ENCODE measurements at places on chromosomes 7 and 10.

DNA sequence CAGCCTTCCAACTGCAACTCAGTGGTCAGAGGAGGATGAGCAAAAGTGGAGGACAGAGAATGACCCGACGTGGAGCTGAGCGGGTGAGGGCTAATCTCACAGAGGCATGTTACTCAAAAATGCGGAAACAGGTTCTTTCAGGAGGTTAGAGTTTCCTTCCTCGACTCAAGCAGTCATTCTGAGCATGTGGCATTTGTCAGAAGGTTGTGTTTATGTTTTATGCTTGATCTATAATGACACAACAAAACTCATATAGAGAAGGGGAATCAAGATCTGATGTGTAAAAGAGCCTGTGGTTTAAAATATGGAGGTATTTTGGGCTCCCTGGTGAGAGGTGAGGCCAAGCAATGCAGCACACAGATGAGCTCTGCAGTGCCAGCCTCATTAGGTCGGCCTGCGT, 311.4 kb downstream of the ADARB2 start:
- no peak for DNase-seq

- no peak for DNase-seq
These were observed 176.7 kb downstream of the GPAM start for GRCh38 chr10:112006831-112007230.

DNA sequence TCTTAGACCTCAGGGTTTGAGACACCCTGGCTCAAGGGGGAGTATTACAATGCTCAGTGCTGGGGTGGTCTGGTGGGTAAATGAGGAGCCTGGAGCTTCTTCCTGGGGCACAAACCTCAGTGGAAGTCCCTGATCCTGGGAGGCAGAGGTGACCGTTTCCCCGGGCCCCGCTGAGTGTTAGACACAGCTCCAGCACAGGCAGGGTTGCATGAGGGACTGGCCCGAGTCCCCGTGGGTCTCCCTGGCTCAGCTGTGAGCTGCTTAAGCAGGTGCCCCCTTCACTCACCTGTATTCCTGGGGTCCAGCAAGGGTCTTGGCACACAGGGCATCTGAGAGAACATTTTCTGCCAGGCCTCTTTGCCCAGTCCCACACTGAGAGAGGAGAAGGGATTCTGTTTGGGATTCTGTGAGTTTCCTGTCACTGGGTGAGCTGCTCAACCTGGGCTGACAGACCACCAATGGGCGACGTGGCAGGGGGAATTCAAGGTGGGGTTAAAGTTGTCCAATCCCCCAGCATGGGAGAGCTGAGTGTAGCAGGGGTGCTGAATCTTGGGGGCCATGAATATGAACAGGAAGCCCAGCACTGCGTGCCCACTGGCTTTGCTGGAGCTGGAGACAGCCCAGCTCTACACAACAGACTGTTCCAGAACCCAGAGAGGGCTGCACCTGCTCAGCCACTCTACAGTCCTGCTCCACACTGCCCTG, 29.9 kb downstream of the DDIT4 start:
- DNase-seq, result no peak

- no peak for DNase-seq
These were observed 55.1 kb upstream of the GLCCI1 start for GRCh38 chr7:7913504-7913903.

GRCh38 chr10:5575482-5576153, 50.9 kb downstream of the CALML3 start:
- peak; percentile 62 for DNase-seq

- DNase-seq, result no peak
These were observed 238.0 kb downstream of the TCERG1L start for GRCh38 chr10:131073469-131074035.

DNA sequence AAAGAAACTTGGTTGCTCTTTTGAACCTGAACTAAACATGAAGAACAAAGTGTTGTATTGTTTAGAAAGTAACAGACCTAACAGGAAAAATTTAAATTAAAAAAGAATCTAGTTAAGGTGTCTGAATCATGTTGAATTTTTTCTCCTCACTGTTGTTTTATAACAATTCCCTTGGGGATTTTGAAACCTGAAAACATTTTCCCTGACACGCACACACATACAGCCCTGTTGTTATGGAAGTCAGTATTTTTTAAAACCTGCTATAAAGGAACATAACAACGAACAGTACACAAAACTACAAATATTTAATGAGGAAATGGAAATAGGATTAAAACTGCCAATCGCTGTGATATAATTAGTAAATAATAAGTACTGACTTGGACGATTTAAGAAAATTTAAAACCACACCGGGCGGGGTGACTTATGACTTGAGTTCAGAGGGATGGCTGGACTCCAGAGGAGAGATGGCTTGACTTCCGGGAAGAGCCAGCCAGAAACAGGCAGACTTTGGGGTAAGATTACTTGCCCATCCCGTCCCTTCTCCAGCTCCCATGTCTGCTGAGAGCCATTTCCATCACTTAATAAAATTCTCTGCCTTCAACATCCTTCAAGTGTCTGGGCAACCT, 16.2 kb upstream of the SPOCK2 start:
- no peak for DNase-seq

- DNase-seq, result no peak
These were observed 386.5 kb upstream of the MKI67 start for GRCh38 chr10:128512767-128513166.

DNA sequence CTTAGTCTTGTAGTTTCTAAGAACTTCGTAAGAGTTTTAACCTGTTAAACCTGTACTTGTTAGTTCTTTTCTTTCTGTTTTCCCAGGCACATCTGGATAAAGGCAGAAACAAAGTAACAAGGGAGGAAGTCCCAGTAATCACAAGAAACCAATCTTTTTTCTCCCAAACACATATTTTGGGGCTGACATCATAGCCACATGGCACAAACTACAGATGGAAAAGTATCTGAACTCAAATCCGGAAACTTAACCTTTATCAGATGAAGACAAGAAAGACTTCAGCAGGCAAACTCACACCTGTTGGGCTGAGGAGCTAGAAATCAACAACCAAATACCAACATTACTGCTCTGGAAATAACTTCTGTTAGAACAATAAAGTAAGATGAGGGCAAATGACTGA, 67.1 kb downstream of the CUBN start:
- peak; percentile 75 for DNase-seq

- no peak for DNase-seq
These were observed 69.2 kb upstream of the EFCAB10 start for GRCh38 chr7:105650382-105650970.

DNA sequence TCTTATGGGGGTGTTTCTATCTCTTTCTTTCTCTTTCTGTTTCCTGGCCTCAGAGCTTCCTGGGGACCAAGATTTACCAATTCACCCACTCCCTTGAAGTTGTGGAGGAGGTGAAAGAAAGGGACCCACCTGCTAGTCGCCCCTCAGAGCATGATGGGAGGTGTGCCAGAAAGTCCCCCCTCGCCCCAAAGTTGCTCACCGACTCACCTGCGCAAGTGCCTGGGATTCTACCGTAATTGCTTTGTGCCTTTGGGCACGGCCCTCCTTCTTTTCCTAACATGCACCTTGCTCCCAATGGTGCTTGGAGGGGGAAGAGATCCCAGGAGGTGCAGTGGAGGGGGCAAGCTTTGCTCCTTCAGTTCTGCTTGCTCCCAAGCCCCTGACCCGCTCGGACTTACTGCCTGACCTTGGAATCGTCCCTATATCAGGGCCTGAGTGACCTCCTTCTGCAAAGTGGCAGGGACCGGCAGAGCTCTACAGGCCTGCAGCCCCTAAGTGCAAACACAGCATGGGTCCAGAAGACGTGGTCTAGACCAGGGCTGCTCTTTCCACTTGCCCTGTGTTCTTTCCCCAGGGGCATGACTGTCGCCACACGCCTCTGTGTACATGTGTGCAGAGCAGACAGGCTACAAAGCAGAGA, 12.2 kb downstream of the AQP1 start:
- no peak for DNase-seq

DNA sequence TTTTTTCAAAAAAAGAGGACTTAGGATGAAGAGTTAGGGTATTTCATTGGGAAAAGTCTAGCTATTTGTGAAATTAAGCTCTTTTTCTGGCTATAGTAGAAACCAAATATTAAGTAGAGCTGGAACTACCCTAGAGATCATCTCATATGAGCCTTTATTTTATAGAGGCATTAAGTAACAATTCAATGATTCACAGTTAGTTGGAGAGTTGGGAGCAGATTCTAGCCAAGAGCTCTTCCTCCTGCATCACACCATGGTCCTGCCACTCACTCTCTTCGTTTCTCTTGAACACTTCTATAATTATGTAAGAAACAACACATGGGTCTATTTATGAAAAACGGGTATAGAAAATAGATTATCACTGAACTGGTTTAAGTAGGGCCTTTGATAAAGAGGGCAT, 76.1 kb upstream of the ANK3 start:
- no peak for DNase-seq

- DNase-seq, result no peak
These were observed 76.5 kb downstream of the TNS3 start for GRCh38 chr7:47505312-47506007.
